ENCODE measurements at places on chromosomes 4 and X. TPM values are rescaled to one million over a fixed set of nuclear protein-coding genes. Genes with fewer than 3 reads are reported as not detected.

USP26 gene
- total RNA-seq: not detected

GPR82 gene
- total RNA-seq: not detected

ZNF330 gene
- total RNA-seq: 158 TPM

SLC38A5 gene
- total RNA-seq: 1.1 TPM

Measured in heart left ventricle (tissue), 16 donors.